ENCODE measurements at places on chromosomes 5 and 9.

- no peak for DNase-seq
These were observed 46.4 kb upstream of the EXOC3 start for GRCh38 chr5:396531-396961.

- peak; percentile 59 for DNase-seq
These were observed 243.6 kb downstream of the DENND1A start for GRCh38 chr9:123686131-123686828.

DNA sequence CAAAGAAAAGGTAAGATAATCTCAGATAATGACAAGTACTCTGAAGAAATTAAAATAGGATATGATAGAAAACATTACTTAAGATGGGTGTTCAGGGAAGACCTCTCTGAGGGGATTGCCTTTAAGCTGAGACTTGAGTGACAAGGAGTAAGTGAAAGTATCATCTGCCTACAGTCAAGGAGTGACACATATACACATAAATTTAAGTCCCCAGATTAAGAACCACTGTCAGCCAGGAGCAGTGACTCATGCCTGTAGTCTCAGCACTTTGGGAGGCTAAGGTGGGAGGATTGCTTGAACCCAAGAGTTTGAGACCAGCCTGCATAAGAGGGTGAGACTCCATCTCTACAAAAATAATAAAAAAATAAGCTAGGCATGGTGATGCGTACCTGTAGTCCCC, 19.7 kb upstream of the ANKHD1 start:
- DNase-seq: no peak

DNA sequence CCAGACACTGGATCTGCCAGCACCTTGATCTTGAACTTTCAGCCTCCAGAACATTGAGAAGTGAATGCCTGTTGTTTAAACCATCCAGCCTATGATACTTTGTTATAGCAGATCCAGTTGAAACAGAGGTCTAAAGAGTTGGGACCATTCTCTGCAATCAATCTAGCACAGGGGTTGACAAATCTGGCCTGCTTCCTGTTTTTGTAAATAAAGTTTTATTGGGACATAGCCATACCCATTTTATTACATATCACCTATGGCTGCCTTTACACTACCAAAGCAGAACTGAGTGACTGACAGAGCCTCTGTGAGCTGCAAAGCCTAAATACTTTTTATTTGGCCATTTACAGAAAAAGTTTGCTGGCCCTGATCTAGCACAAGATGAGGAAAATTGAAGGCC, 62.0 kb downstream of the BARX1 start:
- DNase-seq: no peak

DNA sequence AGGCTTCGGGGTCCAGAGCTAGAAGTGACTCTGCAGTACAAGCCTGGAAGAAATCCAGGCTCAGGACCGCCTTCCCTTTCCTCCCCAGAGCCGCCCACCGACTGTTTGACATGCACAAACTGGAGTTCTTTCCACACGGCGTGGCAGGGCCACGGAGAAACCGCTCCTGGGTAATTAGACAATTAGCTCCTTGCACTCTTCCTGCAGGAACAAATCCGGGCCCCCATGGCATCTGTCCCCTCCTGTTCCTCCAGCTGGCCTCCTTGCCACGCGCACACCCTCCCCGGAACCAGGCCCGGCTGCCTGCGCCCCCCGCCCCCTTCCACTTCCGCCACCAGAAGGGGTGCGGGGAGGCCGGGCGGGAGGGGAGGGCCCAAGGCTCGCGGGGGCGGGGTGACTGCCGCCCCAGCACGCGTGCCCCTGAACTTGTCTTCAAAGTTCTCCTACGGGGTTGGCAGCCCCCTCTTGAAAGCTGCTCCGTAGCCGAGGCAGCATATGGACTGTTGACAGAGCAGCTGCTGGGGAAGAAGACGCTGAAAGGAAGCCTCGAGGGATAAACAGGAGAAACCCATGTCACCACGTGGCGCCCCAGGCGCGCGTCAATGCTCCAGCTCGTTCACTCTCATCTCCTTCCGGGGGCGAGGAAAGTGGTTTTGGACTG, 74.3 kb downstream of the SEC61B start:
- DNase-seq: no peak

GRCh38 chr5:134714541-134714940, 23.8 kb upstream of the CAMLG start:
- no peak for DNase-seq

- DNase-seq: no peak
These were observed 56.8 kb upstream of the TMEM252 start for GRCh38 chr9:68597362-68597997.

GRCh38 chr9:32968101-32969011, 33.1 kb downstream of the APTX start:
- peak; percentile 40 for DNase-seq

- peak; percentile 98 for DNase-seq
These were observed 169.3 kb downstream of the DCP2 start for GRCh38 chr5:113145757-113146387.

- no peak for DNase-seq
These were observed 50.2 kb upstream of the ASTN2 start for GRCh38 chr9:117464941-117465616.

GRCh38 chr9:15722888-15723287, 170.0 kb downstream of the CCDC171 start:
- no peak for DNase-seq

DNA sequence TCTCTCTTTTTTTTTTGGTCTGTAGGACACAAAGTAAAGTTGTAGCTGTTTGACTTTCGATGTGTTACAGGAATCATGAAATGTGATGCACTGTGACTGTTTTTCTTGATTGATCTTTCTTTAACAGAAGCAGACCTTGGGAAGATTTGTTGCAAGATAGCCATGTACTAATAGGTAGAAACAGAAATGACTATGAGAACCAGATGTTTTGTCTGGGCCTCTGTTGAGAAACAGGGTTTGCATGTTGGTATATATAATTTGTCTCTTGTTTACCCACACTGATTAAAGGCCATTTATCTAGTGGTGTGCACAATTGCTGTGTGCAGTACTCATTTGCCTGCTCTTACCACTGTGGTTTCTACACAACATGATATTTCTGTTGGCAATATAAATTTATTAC, 125.1 kb downstream of the HACD4 start:
- no peak for DNase-seq

DNA sequence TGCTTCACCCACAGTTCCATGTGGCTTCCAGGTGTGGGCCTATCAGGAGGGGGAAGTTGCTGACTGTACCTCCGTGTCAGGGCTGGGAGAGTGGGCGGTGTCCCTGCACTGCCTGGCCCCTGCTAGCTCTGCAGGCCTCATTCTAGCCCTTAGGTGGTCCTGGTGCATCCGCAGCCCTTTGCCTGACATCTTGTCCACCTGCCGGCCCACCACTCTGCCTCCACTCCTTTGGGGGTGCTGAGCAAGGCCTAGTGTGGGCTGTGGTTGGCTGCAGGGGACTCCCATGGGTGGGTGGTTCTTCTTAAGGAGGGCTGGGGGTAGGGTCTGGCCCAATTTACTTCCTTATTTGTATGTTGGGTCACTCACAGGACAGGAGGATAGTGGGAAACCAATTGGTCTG, 66.9 kb downstream of the HSPA4 start:
- DNase-seq: no peak

DNA sequence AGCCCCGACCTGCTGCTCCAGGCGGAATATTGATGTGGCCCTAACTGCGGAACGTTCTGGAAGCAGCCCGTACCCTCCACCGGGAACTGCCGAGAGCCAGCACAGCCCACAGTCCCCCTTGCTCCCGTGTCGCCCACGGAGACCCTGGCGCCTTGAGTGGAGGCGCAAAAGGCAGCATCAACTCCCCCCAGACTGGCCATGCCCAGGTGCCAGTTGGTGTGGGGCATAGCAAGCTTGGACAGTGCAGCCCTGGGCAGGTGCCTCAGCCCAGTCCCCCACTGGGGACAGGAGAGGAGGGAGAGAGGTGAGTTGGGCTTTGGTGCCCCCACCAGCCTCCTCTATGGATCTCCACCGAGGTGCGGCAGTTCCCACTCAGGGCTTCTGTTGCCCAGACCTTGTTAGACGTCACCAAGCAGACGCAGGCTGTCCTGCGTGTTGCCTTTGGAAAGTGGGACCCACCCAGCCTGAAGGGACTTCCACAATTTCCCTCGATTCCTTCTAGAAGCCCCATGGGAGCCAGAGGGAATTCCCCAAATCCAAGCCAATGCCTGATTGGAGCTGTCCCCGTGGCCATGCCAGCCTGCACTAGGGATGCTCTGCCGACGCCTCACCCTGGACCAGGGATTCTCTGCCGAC, 19.8 kb upstream of the NRARP start:
- DNase-seq: no peak

GRCh38 chr5:77312413-77312812, 101.9 kb downstream of the PDE8B start:
- peak; percentile 49 for DNase-seq

DNA sequence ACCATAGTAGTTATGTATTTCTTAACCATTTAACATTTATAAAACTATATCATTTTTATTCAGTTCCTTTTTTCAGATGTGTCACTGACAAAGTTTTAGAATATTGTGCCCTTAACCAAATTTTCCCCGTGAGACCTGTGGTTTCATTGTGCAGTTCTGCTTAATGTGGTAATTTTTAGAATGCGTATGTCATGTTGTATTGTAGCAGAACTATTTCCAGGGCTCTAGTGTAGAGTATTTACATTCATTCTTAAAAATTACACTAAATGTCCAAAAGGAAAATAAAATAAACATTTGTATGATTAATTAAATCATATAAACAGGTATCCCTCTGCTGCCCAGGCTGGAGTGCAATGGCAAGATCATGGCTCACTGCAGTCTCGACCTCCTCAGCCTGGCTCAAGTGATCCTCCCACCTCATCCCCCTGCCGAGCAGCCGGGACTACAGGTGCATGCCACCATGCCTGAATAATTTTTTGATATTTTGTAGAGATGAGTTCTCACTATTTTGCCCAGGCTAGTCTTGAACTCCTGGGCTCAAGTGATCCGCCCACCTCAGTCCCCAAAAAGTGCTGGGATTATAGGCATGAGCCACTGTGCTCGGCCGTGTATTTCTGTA, 15.4 kb downstream of the SERINC5 start:
- no peak for DNase-seq

GRCh38 chr9:137075275-137075775, 2.0 kb upstream of the UAP1L1 start:
- peak; percentile 46 for DNase-seq
